ENCODE measurements at places on chromosomes 11 and 22.

DNA sequence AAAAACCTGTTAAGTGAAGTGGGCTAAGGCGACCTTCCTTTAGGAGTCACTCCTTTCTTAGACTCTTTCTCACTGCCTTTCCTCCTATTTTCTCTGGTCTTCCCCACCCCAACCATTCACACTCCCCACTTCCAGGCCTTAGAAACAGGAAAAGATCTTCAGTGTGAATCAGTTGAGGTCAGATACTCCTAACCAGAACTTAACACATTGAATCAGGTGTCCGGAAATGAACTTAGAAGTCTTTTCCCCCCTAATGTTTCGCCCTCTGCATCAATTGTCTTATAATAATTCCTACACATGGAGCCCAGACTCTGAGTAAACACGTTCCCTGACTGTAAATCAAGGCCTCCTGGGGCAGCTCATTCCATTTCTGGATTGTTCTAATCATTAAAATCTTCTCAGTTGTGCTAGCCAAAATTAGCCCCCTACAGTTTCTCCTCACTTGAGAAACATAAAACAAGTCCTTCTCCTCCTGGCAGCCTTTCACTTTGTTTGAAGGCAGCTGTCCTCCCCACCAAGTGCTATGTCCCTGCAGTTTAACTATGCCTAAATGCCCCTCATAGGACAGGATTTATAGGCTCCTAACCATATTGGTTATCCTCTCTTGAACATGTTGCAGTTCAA lies 32.7 kb upstream of the USP47 start:
- DNase-seq, result no peak

DNA sequence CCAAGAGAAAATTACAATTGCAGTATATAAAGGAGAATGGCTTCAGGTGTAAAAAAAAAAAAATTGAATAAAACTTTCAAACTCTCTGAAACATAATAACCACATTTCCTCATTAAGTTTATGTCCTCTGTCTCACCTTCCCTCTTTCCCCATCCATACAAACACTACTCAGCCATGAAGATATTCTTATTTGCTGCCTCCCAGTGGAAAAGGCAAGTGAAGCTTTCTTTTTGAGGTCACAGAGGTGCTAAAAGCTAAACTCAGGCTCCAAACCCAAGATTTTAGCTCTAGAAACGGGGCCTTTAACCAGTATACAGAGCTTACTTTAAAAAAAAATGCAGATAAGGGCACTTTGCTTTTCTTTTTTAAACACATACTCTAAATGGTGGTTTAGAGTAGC lies 1568.5 kb downstream of the FAM181B start:
- no peak for DNase-seq

GRCh38 chr22:43300891-43301676 lies 42.1 kb downstream of the SCUBE1 start:
- DNase-seq, result no peak

GRCh38 chr11:10608584-10608983 lies 40.1 kb upstream of the LYVE1 start:
- DNase-seq, result no peak

GRCh38 chr11:32752001-32752400 lies 42.5 kb downstream of the CCDC73 start:
- no peak for DNase-seq

- DNase-seq, result no peak
Observed at GRCh38 chr11:116148645-116149044, 624.1 kb downstream of the BUD13 start.

DNA sequence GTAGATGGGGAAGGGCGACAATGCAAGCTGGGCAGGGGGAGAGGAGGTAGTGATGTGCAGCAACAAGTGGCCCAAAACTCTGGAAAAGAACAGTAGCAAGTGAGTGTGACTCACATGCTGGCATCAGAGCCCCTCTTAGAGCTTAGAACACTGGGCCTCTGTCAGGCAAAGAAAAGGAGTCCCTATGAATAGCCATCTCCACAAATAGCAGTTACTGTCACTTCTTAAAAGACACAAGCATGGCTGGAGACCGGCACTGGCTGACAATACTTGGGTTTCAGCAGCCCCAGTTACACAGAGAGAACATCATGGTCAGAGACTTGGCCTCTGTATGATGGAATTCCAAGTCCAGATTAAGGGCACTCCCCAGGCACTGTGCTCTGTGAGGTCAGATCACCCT lies 58.2 kb downstream of the PRCP start:
- no peak for DNase-seq

DNA sequence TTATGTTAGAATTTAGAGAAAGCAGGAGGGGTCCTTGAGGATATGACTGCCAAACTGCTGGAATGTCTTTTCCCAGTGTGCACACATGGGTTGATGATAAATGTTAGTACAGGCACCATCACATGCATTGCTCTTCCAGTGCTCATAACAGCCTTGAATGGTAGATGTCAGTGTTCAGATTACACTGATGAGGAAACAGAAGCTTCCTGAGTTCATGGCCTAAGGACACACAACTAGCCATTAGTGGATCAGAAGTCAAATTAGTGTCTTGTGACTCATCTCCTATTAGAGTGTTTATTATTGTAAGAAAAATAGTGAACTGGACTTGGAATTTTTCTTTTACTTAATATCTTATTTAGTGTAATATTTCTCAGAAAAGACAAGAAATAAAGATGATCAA lies 241.5 kb downstream of the DDX10 start:
- peak; percentile 93 for DNase-seq

DNA sequence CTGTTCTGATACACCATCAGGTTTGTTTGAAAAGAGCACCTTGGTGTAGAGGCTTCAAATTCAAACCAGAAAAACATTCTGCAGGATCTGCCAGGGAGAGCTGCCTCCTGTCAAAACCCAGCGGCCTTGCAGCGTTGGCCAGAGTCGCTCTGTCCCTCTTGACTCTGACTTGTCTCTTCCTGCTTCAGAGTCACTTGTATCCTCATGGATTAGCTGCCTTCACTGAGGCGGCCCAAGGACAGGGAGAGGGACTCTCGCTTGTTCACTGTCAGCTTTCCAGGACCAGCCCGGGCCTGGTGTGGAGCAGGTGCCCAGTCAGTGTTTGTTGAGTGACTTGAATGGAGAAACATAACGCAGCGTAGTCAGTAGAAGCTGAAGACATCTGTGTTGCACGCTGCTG lies 18.0 kb downstream of the TBC1D22A start:
- no peak for DNase-seq

DNA sequence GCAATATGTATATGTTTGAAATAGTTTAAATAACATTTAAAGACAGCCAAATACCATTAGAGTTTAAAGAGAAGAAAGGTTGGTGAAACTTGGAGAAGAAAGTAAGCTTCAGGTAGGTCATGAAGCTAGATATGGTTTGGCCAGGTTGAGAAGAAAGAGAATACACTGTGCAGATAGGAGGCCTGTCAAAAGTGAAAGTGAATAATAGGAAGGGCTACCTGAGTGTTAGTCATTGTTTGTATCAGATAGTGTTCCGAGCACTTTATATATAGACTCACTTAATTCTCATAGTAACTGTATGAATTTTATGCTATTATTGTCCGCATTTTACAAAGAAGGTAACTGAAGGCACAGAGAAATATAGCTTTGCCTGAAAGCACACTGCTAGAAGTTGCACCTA lies 56.9 kb downstream of the USP47 start:
- DNase-seq, result no peak

- DNase-seq, result no peak
Observed at GRCh38 chr22:19889951-19890350, 35.3 kb upstream of the GNB1L start.

DNA sequence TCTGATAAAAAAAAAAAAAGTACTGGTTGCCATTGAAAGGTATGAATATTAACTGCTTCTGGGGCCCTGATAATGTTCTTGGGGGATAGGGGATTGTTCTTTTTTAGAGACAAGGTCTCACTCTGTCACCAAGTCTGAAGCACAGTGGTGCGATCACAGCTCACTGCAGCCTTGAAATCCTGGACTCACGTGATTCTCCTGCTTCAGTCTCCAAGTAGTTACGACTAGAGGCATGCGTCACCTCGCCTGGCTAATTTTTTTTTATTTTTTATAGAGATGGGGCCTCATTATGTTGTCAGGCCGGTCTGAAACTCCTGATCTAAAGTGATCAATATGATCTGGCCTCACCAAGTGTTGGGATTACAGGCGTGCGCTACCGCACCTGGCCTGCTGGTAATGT lies 63.5 kb downstream of the FCHSD2 start:
- DNase-seq, result no peak

GRCh38 chr11:30478923-30479322 lies 107.2 kb downstream of the MPPED2 start:
- DNase-seq, result no peak

DNA sequence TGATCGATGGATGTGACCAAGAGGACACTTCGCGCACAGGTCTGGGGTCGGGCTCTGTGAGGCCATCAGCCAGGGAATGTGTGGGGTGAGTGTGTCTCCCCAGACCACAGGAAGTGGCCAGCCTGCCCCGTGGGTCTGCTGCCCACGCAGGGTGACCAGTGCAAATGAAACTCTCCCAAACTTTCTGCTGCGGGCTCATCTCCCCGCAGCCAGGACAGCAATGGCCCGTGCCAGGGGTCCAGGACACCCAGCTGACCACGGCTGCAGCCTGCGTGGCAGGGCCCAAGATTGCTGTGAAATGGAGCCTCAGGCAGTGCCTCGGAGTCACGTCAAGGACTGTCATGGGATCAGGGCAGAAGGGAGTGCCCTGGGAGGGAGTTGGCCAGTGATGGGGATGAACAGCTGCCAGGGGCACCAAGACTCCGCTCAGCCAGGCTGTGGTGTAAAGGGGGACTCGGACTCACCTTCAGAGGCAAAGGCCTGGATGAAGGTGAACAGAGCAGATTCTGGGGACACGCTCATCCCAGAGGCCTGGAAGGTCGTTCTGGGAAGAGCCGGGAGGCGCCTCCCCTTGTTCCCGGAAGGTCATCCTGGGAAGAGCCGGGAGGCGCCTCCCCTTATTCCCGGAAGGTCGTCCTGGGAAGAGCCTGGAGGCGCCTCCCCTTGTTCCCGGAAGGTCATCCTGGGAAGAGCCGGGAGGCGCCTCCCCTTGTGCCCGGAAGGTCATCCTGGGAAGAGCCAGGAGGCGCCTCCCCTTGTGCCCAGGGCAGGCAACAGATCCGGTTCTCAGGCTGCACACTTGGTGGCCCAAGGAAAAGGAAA lies 252.6 kb downstream of the BRD1 start:
- DNase-seq, result no peak

- DNase-seq, result peak; percentile 77
Observed at GRCh38 chr11:59097113-59097708, 9.8 kb upstream of the FAM111B start.

- DNase-seq, result no peak
Observed at GRCh38 chr22:48228468-48228867, 1466.0 kb downstream of the TBC1D22A start.

DNA sequence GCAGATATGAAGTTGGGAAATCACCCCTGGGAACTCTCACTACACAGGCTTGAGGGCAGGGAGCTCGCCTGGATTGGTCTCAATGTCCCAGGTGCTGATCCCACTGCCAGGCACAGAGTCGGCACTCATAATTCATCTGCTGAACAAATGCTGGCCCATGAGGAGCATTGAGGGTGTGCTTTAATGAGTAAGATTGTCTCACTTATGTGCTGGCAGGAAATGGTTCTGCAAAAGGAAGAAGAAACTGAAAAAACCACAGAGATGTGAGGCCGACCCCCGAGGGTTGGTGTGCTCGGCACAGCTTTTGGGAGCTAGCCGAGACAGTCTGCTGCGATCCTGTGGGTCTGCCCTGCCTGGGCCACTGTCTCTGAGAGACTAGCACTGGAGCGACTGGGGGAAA lies 9.4 kb downstream of the PLAAT2 start:
- no peak for DNase-seq

- DNase-seq, result no peak
Observed at GRCh38 chr22:46918197-46918596, 155.7 kb downstream of the TBC1D22A start.

GRCh38 chr11:22666688-22667439 lies 453 bp downstream of the GAS2 start:
- no peak for DNase-seq

DNA sequence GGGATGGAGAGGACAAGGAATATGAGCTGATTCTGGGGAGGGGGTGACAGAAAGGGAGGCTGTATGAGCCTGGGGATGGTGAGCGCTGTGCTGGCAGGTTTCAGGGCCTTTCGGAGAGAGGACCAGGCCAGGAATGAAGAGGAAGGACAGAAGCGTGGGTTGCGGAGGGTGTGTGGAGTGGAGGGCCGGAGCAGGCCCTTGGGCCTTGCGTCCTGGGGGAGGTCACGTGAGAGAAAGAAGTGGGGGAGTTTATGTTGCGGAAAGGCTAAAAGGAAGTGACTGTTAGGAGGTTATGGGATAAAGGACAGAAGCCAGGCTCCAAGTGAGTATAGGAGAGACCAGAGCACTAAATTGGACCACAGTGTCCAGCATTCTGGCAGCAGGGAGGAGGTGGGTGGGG lies 17.5 kb downstream of the BCR start:
- DNase-seq, result no peak

DNA sequence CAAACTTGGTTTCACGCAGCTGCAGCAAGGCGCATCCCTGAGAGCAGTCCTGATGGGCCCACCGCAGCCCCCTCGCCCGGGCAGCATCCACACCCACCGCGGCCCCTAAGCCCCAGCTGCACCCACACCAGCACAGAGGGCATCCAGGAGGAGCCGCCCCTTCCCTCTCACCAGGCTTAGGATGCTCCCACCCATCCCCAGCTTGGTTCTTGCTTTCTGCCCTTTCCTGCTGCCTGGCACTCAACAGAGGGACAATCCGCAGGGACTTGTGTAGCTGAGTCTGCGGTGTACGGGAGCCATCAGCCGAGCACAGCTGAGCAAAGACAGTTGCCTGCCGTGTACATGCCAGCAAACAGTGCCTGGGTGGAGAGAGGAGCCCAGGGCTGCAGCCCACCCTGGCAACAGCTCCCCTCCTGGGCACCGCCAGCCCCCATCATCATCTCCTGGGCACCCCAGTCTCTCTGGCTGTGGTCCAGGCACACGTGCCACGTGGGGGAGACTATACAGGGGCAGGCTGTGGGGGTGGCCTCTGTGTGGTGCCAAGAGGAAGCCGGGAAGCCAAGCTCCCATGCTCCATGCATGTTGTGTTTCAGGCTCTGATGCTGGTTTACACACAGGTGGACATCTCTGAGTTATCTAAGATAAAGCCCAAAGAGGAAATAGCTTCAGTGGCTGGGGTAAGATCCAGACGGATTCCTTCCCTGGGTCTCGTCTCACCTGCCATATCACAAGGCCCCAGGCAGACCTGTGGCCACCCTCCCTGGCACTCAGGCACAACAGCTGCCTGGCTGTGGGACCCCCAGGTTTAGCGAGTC lies 36.0 kb upstream of the GNB1L start:
- no peak for DNase-seq

DNA sequence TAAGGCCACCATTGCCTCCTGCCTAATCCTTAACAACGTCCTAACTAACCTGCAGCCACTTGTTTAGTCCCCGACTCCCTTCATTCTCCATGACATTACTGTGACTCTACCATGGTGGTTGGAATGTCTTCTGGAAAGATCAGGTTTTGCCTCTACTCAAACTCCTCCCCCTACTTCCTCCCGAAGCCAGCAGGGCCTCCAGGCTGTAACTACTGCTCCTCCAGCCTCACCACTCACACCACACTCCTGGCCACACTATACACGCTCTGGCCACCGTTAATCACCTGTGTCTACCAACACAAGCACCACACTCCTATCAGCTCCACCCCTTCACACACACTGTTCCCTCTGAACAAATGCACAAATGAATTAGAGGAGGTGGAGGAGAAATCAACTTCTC lies 69.2 kb downstream of the PACSIN2 start:
- no peak for DNase-seq

Data from foreskin fibroblast (primary cell).